Fibroblast of the aortic adventitia (primary cell): ENCODE measurements at places on chromosomes 6 and 20. TPM values are rescaled to one million over a fixed set of nuclear protein-coding genes. Genes with fewer than 3 reads are reported as not detected.

GRCh38 chr6:149446791-149447376 lies 37.9 kb downstream of the ZC3H12D start:
- DNase-seq = no peak

TUBB2B gene
- 0.25 and 2.9 TPM in 2 replicates for total RNA-seq

ULBP1 gene
- total RNA-seq = 0.65 and 1.7 TPM in 2 replicates

PACSIN1 gene
- not detected in 2 replicates for total RNA-seq

DNA sequence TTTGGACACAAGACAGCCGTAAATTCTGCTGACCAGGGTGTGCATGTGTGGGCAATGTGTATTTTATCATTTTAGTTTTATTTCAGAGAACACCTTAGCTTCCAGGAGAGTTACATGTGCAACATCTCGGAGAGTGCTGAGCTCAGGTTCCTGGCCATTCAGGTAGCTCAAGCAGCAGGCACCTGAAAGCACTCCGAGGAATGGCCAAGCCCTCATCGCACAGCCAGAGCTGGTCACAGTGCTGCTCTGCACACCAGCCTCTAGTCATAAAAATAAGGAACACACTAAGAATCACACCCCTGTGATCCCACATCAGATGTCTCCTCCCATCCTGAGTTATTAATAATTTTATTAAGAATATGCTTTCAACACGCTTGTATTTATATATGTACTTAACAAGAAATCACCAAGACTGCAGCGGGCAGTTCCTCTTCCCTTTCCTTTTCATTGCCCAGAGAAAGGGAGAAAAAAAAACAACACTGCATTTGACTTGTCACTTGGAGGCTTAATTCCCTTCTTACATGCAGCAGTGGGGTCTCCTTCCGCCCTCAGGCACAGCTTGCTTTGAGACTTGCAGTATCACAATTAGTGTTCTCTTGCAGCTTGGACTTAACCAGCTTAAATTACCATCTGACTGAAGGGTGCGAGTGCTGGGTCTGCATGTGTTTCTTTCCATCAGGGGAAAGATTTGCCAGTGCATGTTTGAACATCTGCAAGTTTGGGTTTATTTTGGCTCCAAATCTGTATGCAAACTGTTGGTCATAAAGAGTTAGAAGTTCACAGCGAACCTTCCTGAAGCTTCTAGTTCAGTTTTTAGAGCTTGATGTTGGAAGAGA lies 36.0 kb upstream of the IRF4 start:
- DNase-seq = no peak

SOBP gene
- 7.4 and 7.9 TPM in 2 replicates for total RNA-seq

GRCh38 chr20:7930343-7930742 lies 9.9 kb downstream of the HAO1 start:
- DNase-seq = peak; percentile 10

DNA sequence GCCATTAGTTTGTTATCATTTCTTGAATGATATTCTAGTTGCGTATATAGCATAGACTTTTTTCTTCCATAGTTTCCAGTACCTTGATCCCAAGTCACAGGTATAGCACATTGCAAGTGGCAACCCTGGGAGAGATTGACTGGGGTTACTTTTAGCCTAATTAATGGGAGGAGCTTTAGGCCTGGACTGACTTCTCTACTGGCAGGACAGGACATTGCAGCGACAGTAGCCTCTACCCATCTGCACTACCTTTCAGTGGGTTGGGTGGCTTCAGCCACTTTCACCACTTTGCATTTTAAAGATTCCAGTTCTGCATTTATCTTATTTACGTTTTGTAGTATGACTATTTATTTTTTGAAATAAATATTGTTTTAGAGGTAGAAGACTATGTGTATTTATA lies 320.3 kb downstream of the RIMS1 start:
- no peak for DNase-seq

- no peak for DNase-seq
Measured at GRCh38 chr6:144053601-144054000, 41.8 kb downstream of the SF3B5 start.

GRCh38 chr6:152356662-152357061 lies 280.5 kb downstream of the SYNE1 start:
- peak; percentile 62 for DNase-seq

PTGIS gene
- 279 and 1,011 TPM in 2 replicates for total RNA-seq

GRCh38 chr6:11424395-11425034 lies 113.0 kb upstream of the TMEM170B start:
- no peak for DNase-seq

SAPCD1 gene
- total RNA-seq = 0.90 and 6.2 TPM in 2 replicates

GNAS-AS1 gene
- 0.25 and 0.81 TPM in 2 replicates for total RNA-seq

DNA sequence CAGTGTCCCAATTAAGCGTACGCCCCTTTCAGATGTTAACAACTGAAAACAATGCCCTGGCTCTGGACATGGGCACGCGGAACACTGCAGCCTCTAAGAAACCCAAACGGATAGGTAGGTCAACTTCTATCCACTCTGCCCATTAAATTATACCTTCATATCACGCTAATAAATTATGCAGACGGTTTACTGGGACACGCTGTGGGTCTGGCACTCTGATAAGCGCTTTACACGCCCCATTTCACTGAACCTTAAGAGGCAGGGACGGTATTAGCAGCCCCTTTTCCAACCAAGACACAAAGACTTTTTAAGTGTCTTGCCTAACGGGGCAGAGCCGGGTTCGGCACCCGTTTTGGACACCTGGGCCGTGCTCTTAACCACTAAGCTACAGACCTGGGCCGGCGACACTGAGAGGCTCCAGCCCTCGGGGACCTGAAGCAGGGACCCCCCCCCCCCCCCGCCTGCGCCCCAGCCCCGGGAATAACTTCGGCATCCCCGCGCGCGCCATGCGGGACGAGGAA lies 744 bp downstream of the STAU1 start:
- peak; percentile 8 for DNase-seq

GRCh38 chr20:21380711-21381110 lies 16.6 kb downstream of the NKX2-4 start:
- peak; percentile 48 for DNase-seq

- DNase-seq = peak; percentile 100
Measured at GRCh38 chr6:137637121-137637520, 142.9 kb upstream of the OLIG3 start.

DNA sequence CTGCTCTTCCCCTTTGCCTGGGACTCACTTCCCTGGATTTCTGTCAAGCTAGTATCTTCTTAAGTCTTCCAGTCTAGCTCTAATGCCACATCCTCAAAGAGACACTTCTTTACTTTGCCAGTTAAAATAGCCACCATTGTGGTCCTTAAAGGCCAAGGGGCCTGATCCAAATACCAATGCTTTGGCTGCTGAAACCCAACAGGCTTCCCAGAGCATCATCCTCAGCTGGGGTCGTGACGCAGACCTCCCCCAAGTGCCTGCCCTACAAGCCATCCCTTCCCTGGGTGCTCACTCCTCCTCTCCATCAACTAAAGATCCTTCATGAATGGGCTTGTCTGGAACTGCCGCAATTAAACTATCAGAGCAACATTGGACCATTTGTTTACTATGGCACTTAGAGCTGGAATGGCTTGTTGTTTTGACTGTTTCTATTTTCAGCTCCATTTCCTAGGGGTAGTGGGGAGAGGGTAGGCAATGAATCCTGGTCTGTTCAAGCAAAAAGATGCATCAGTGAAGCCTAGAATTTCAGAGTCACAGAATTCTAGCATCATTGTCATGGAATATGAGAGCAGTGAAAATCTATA lies 79.6 kb upstream of the SIRPA start:
- no peak for DNase-seq

DNA sequence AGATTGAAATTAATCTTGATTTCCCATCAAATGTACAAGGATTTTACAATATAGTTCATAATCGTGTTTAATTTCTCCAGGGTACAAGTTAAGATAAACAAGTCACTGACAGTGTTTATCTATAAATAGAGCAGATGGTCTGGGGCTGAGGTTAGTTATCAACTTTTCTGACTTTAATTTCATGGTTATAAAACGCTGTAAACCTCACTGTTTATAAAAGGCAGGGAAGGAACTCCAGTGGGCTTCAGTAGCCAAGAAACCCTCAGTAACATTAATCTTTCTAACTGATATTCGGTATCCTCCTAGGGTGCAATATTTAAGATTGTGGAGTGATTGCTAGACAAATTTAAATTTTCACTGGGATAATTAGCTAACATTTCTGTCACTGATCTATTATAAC lies 68.6 kb downstream of the GFRAL start:
- DNase-seq = no peak

GRCh38 chr6:21199262-21199661 lies 394.3 kb upstream of the SOX4 start:
- no peak for DNase-seq

DNA sequence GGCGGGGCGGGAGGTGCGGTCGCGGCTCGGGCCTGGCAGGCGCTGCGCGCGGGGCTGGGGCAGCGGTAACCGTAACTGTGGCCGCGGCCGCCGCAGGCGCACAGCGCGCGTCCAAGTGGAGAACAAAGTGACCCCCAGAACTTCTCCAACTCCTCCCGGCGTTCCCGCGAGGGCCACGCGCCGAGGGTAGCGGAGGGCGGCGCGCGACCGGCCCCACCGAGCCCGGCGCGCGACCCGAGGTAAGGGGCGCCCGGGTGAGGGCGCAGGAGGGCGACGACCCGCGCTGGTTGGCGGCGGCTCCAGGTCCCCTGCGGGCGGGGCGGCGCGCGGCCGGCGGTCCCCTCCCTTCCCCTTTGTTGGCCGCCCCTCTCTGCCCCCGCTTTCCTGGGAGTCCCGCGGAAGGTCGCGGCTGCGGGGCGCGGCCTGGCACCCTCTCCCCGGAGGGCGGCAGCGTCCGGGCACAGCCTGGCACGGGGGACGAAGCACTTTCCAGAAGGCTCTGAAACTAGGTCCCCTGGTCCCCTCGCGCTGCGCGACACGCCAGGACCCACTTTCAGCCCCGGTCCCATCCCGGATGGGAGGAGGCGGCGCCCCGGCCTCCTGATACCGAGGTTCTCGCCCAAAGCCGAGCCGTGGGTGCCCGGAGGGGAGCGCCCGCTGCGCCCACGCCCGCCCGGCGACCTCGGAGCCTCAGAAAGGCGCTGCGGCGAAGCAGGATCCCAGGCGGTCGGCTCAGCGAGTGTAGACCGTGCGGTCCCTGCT lies at the start of gene TIAM2:
TSS of gene TIAM2 (plus strand) at position 62 of the 762 bp plus-strand sequence. CDS start 133,909 bp downstream, outside the sequence.
- no peak for DNase-seq

RSPH4A gene
- 0.54 and 0.82 TPM in 2 replicates for total RNA-seq

- no peak for DNase-seq
Measured at GRCh38 chr20:3646067-3646440, 17.1 kb downstream of the GFRA4 start.

LBP gene
- total RNA-seq = not detected in 2 replicates

PRKN gene
- 2.0 and 4.0 TPM in 2 replicates for total RNA-seq

DNA sequence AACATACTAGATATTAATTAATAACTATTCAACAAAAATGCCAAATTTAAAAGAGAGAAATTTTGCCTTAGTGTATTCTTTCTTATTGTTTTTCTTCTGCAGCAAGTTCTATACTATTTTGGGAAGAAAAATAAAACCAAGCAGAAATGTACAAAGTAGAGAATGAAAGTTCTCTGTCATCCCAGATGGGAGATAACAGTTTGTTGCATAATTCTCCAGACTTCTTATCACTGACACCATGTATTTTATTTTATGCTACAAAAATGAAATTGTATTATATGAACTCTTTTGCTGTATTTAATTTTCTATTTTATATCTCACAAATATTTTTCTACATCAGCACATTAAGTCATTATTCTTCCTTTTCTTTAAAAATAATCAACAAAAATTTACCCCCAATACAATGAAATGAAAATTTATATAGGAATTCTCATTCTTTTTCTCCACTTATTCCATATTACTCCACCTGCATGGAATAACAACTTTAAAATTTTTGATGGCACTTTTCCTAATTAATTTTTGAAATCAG lies 18.2 kb downstream of the TMEM244 start:
- DNase-seq = no peak

LINC00237 gene
- not detected in 2 replicates for total RNA-seq

COL9A3 gene
- 0.36 and 0.98 TPM in 2 replicates for total RNA-seq

MTFR2 gene
- total RNA-seq = 1.5 and 6.1 TPM in 2 replicates

TMEM242 gene
- total RNA-seq = 7.0 and 7.1 TPM in 2 replicates

CRNKL1 gene
- 31.2 and 109 TPM in 2 replicates for total RNA-seq

GRCh38 chr20:31685853-31686643 lies 36.6 kb downstream of the BCL2L1 start:
- DNase-seq = no peak

PI16 gene
- total RNA-seq = 1.5 and 6.3 TPM in 2 replicates

ECT2L gene
- under 0.01 and 3.3 TPM in 2 replicates for total RNA-seq

RRAGD gene
- 1.4 and 15.1 TPM in 2 replicates for total RNA-seq

GRCh38 chr6:68880050-68880813 lies 245.2 kb downstream of the ADGRB3 start:
- no peak for DNase-seq

DNA sequence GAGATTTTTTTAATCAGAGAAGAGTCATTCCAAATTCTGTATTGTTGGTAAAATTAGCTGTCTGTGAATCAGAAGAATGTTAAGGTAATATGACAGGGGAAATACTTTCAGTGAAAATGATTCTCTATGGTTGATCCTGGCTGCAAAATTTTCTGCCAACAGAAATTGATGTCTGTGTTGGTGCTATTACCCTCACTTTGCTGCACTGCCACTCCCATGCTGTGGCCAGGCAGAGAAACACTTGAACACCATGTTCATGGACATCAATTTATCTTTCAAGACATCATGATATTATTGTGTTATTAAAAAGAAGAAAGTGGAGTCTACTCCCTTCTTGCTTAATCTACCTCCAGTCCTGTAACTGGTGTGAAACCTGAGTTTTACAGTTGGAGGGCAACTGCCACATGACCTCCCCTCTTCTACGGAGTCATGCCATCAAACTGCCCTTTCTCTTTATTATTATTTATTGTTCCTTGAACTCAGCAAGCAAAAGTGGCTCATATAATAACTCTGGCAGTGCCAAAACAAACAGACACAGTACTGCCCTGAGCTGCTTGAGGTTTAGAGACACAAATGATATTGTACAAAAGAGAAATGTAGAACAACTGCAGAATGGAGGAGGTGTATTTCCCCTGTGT lies 288.0 kb upstream of the JAG1 start:
- no peak for DNase-seq

AK9 gene
- total RNA-seq = 8.0 and 16.6 TPM in 2 replicates

GRCh38 chr6:157650801-157651200 lies 172.2 kb upstream of the SNX9 start:
- DNase-seq = no peak

DNA sequence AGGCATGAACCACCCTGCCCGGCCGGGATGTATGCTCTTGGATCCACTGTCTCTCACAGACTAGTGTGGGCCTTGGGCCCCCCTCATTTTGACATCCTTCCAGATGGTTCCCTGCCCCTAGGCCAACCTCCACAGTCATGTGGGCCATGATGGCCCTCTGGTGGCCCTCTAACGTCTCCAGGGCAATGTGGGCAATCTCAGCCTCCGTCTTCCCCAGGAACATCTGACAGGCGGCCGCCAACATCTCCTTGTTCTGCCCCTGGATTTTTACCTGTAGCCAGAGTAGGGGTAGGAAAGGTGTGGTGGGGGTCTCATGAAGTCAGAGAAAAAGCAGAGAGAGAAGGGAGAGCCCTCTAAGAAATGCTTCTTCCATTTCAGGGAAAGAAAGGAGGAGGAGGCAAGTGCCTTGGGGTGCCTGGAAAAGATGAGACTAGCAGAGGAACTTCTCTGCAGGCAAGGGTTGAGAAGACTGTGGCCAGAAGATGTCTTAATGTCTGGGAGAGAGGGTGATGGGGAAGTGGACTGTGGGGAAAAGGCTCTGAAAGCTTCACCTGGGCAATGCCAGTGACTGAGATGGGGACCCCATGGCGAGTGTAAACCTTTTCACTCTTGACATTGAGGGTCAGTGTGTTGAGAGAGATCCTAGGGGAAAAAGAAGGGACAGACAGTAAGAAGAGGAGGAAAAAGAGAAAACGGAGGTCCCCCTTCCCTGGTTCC lies 1.3 kb downstream of the FLOT1 start:
- no peak for DNase-seq

- DNase-seq = no peak
Measured at GRCh38 chr6:113619077-113619476, 238.1 kb upstream of the MARCKS start.
